ENCODE measurements at places on chromosomes 3 and 15. TPM values are rescaled to one million over a fixed set of nuclear protein-coding genes. Genes with fewer than 3 reads are reported as not detected.
A peak's percentile ranks its signal among the peaks of the same experiment; 100 is the strongest.

Gene UROC1
- polyA plus RNA-seq: 0.09 TPM

DNA sequence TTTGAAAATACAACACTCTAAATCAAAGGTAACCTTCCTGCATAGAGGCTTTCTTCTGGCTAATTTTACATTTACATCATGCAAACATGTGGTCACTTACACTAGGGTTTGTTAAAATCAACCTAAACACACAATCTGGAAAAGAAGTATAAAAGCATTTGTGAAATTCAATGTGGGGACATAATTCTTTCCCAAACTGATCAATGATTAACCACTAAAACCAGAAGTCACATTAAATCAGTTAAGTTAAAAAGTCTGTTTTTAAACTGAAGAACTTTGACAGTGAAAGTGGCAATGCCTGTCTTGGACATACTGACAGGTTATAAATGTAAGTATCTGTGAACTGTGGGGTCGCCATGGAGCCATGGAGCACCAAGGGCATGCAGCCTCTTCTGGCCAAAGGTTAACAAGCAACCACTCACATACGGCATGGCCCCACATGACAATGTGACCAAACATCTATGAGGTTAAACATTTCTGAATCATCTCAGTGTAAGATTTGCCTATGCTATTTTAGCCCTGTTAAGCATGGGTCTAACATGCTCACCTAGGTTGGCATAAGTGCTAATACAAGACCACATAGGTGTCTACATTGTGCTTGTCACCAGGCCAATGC is 278.2 kb downstream of the CTNNB1 start:
- no peak for DNase-seq

DNA sequence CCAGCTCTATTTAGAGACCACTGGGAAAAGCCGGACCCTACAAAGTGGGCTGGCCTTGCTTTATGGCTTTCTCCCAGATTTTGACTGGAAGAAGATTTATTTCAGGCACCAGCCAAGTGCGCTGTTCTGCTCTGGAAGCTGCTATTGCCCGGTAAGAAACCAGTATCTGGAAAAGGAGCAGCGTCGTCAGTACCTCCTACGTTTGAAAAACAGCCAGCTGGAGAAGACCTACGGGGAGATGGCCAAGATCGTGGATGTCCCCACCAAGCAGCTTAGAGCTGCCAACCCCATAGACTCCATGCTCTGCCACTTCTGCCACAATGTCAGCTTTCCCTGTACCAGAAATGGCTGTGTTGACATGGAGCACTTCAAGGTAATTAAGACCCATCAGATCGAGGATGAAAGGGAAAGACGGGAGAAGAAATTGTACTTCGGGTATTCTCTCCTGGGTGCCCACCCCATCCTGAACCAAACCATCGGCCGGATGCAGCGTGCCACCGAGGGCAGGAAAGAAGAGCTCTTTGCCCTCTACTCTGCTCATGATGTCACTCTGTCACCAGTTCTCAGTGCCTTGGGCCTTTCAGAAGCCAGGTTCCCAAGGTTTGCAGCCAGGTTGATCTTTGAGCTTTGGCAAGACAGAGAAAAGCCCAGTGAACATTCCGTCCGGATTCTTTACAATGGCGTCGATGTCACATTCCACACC is 60.9 kb downstream of the PXYLP1 start:
- DNase-seq: no peak

GRCh38 chr3:119690043-119690656 is 12.7 kb upstream of the CFAP91 start:
- no peak for DNase-seq

GRCh38 chr3:156478891-156479290 is 76.0 kb downstream of the SSR3 start:
- no peak for DNase-seq

DNA sequence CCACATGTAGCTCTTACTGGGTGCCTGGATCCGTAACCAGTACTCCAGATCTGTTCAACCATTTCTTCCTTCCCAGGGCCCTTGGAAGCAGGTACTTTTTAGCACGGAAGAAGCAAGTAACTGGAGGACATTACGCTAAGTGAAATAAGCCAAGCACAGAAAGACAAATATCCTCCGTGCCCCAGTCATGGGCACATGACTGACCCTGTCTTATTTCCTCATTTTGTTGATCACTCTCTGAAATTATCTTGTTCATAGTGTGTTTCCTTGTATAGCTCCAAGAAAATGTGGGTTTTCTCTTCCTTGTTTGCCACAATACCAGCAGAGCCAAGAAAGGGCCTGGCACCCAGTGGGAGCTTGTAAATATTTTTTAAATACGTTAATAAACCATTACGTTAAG is 32.2 kb upstream of the MTMR14 start:
- DNase-seq: no peak

DNA sequence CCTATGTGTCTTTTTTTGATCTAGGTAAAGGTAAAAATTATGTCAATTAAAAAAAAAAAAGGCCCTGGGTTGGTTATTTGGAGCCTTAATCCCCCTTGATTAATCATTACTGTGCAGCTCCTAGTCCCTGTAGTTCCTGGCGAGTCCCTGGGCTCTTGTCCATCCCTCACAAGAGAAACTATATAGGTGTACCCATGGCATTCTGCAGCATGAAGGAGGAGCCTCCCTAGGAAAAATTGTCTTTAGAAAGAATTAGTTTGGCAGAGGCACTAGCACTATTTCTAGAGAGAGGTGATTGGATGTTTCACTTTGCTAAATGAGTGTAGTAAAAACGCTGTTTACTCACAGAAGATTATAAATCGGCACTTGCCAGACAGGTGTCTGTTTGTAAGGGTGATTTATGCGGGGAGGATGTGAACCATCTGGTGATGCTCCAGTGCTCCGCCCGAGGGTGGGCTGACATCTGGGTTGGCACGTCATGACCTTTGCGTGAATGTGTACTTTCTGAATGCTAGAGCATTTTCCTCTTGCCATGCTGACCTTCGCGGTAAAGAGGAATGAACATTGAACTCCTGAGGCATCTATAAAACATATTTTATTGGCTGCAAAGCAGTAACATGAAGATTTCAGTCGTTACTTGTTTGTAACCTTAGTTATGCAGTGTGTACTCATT is 12.6 kb downstream of the PLCL2 start:
- no peak for DNase-seq

Gene SLC6A11
- polyA plus RNA-seq: 0.11 TPM

DNA sequence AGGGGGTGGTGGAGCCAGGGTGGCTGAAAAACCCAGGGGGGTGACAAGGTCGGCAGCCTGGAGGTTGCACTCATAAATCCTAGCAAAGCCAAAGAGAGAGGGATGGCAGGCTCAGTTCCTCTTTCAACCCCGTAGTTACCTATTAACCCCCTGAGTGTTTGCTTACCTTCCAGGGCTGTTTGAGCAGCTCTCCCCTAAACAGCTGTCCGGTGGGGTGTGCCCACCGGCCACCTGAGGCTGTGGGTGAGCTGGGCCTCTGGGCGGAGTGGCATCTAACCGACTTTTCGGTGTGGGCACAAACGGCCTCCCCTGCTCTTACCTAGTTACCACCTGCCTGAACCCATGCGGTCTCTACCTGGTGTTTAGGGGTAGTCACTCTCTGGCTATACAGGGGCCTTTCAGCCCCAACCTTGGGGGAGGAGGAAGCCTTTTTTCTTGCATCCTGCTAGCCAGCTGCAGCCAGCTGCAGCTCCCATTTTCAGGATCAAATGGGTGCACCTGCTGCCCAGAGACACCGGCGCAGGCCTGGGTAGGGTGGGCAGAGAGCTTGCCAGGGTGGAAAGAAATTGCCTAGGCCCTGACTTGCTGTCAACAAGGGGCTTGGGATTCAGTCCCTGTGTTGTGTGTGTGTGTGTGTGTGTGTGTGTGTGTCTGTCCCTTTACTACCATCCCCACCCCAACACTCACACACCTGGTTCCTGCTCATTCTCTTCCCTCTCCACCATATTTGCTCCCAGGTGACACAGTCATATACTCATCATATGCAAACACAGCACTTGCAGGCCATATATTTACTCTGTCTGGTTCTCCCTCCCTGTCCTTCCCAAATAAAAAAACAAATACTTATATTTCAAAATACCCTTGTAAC is 3.7 kb downstream of the DLL4 start:
- DNase-seq: no peak

GRCh38 chr15:90294601-90295269 is 29.3 kb downstream of the NGRN start:
- DNase-seq: no peak

DNA sequence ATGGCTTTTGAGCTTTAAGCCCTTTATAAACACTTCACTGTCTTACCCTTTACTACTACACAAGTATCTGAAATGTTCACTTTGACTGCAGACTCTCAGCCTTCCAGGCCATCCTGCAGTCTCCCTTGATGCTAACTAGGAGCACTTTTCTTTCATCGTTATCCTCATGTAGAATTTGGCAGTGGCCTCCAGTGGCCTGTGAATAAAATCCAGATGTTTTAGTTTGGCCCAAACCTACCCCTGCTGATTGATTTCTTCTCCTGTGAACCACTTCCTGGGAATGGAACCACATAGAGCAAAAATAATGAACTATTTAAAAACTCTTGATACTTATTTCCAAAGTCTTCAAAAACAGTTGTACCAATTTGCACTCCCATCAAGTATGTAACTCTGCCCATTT is 271.9 kb downstream of the FEZF2 start:
- no peak for DNase-seq

GRCh38 chr15:69414701-69415167 is 585 bp downstream of the KIF23 start:
- DNase-seq: peak; percentile 44

Gene RLBP1
- polyA plus RNA-seq: not detected

GRCh38 chr3:122825460-122825859 is 30.6 kb downstream of the SLC49A4 start:
- no peak for DNase-seq

Gene RETNLB
- polyA plus RNA-seq: not detected

DNA sequence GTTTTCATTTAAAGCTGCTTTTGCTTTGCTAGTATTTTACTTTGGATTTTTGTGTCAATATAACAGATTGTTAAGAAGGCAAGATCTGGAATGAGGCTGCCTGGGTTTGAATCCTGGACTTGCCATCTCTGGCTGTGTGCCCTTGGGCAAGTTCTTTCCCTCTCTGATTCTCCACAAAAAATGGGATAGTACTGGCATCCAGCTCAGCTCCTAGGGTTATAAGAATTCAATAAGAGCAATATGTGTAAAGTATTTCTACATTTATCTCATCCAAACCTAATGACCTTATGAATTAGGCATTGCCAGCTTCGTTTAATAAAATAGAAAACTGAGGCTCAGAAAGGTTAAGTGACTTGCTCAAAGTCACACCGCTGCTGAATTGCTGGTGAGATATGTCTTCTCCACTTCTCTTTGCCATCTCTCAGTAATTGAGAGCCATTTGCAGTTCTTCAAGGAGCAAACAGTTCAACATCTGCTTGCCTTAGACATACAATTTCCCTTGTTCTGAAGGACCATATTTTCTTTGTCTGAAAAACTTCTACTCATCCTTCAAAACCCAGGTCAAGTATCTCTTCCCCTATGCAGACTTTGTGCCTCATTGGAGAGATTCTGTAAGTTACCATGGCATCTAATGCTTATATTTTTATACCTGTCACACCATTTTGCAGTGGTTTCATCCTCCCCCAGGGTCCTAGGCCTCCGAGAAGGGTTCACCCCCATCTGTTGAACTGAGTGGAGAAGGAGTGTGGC is 80.8 kb upstream of the TLE3 start:
- DNase-seq: no peak

DNA sequence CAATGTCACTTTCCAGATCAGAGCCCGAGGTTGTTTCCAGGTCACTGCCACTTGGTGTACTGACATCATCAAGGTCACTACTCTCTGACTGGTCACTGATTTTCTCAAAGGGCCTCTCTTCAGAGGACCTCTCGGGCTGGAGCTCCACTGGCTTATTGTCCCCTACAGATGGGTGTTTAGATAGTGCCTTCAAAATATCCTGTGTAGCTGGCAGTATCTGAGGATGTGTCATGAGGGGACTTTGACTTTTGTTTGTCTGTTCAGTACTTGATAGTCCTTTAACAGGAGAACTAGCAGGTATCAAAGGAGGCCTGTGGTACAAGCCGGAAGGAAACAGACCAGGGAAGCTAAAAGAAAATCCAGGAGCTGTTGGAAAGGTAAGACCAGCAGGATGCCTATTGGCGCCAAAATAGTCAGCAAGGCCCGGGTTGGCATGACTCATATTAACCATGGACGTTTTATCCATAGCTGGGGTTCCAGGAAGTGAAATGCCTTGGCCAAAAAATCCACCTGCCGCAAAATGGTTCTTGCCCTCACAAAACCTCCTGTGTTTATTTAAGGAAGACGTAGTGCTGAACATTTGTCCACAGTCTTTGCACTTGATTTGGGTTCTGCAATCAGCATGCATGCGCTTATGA is 547.3 kb downstream of the MECOM start:
- DNase-seq: no peak

DNA sequence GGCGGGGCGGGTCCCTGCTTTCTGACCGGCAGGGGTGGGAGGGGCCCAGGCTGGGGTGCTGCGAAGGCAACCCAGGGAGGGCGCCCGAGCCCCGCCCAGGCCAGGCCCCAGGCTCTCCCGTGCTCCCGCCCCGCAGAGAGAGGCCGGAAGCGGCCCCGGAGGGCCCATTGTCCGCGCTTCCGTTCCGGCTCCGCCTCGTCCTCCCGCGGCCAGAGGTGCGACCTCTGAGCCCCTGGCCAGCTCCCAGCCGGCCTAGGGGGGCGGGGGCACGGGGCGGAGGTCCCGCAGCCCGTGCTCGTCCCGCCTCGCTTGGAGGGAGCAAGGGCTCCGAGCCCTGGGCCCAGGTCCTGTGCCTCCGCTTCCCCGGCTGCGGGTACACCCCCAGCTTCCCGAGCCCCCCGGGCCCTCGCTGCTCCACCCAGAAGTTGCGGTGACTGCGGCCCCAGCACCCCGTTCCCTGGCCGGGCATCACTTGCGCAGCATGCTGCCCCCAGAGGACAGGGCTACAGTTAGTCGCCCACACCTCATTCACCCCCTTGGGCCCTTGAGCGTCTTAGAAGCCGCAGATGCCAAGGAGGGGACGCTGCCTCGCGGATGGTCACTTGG is 20.4 kb upstream of the PLXND1 start:
- DNase-seq: no peak

DNA sequence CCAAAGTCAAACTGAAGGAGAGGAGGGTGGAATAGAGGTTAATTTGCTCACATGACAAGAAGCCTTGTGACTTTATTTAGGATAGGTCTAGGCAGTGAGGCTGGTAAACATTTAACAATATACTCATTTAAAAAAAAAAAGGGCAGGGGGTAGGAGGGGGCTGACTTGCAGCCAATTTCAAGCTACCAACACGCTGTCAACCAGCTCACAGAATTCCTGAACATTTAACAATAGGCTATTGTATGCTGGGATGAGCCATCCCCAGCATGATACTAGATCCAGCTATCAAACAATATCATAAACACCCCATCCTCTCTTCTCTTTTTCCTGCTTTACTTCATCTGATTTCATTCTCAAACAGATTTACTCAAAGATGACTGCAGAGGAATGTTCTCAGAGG is 1096.3 kb upstream of the CFAP20DC start:
- no peak for DNase-seq

GRCh38 chr3:30475809-30476178 is 130.6 kb upstream of the TGFBR2 start:
- DNase-seq: no peak

- DNase-seq: no peak
Measured at GRCh38 chr3:167203062-167203461, 177.0 kb downstream of the ZBBX start.

Gene ROPN1
- polyA plus RNA-seq: not detected

Data from renal cortex interstitium (tissue), 15 donors.